ENCODE measurements at places on chromosomes 13 and 19.

- no peak for DNase-seq
Observed at GRCh38 chr13:40352802-40353562, 313.5 kb downstream of the FOXO1 start.

- DNase-seq: no peak
Observed at GRCh38 chr13:96000069-96000468, 53.1 kb downstream of the UGGT2 start.

- no peak for DNase-seq
Observed at GRCh38 chr19:45739498-45740439, 6.5 kb downstream of the MEIOSIN start.

GRCh38 chr19:15680478-15681322, 7.8 kb downstream of the CYP4F12 start:
- no peak for DNase-seq

DNA sequence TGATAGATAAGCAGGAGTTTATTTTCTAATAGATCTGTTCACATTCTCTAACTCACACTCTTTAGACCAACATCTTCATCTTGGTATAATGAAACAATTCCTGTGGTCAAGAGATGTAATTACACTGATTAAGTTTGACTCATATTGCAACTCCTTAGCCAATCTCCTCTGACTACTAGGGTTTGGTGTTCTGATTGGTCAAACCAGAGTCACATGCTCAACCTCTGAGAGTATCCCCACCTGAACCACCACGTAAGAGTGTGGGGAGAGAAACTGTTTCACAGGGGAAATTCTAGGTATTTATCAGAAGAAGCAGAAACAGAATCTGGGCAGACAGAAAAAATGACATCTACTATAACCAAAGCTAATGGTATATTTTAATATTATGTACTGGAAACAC, 42.4 kb downstream of the UQCRFS1 start:
- DNase-seq: no peak

Data from T-helper 2 cell (primary cell).